ENCODE measurements at places on chromosomes 2 and 18.

- no peaks in the 10 kb centered on the region for H3K27me3 ChIP-seq
- no peak overlapping the region for H3K27ac ChIP-seq
- peaks cover 10% of the 10 kb centered on the region for H3K4me1 ChIP-seq
- no peak for DNase-seq
These were observed 42.1 kb downstream of the RRM2 start for GRCh38 chr2:10164601-10165000.

DNA sequence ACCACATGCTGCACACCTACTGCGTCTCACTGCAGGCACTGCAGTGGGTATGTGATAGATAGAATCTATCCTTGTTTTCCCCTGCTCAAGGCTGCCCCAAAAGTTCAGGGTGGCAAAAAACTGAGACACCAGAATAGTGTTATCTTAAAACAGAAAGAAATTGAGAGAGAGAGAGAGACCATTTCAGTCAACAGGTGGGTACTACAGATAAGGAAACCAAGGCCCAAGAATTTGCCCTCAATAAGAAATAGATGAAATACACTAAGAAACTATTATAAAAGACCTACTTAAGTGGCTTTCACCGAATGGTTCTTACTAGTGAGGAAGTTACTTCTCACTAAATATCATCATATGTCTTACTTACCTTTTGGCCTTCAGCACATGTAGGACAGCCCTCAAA is 27.9 kb downstream of the EPG5 start:
- peaks cover 53% of the 10 kb centered on the region for H3K36me3 ChIP-seq
- H3K27me3 ChIP-seq: no peaks in the 10 kb centered on the region
- H3K4me1 ChIP-seq: peaks cover 11% of the 10 kb centered on the region
- no peak for DNase-seq

- H3K36me3 ChIP-seq: peaks cover 28% of the 10 kb centered on the region
- no peak overlapping the region for H3K4me3 ChIP-seq
- H3K27ac ChIP-seq: no peak overlapping the region
These were observed 59.8 kb downstream of the NDUFA10 start for GRCh38 chr2:239965318-239965717.

DNA sequence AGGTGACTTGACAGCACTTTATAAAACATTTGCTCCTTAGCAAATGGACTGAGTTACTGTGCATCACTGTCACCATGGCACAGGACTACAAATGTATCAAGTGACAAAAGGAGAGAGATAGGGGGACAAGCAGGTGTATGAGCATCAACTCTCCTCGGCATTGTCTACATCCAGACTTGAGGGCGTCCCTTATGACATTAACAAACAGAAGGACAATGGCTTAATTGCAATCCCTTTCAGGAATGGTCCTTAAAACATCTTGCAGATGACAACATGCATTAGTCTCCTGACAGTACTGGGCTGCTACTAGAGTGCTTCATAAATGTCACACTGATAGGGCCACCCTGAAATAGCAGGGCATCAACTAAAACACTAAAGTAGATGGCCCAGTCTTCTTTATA is 198.8 kb downstream of the PDE1A start:
- no peak for DNase-seq
- no peaks in the 10 kb centered on the region for H3K36me3 ChIP-seq
- H3K4me3 ChIP-seq: no peak overlapping the region
- H3K4me1 ChIP-seq: no peaks in the 10 kb centered on the region
- no peaks in the 10 kb centered on the region for H3K27me3 ChIP-seq

- no peak for DNase-seq
- no peaks in the 10 kb centered on the region for H3K36me3 ChIP-seq
- peaks cover 28% of the 10 kb centered on the region for H3K27me3 ChIP-seq
- no peak overlapping the region for H3K4me3 ChIP-seq
- H3K27ac ChIP-seq: no peak overlapping the region
These were observed 209.5 kb downstream of the LPIN1 start for GRCh38 chr2:11955884-11956291.

- no peaks in the 10 kb centered on the region for H3K36me3 ChIP-seq
- no peak overlapping the region for H3K4me3 ChIP-seq
These were observed 44.5 kb downstream of the PKDCC start for GRCh38 chr2:42092084-42092996.

DNA sequence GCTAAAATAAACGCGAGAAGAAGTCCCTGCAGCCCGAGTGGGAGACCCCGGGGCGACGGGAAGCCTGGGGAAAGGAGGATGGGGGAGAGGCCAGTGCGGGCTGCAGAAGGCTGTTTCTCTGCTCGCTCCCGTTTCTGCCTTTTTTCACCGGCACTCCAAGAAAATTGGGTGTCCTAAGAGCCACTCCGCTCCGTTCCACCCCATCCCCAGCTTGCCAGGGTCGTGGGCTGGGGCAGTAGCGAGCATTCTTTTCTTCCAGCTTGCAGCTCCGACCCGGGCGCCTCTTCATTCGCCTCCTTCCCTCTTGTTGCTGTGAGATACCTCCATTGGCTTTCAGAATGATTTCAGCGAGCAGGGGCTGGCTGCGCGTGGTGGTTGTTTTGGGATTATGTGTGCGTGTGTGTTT is 1.1 kb downstream of the HOXD3 start:
- H3K27me3 ChIP-seq: peaks cover 84% of the 10 kb centered on the region
- no peak overlapping the region for H3K4me3 ChIP-seq
- H3K36me3 ChIP-seq: peaks cover 2% of the 10 kb centered on the region
- DNase-seq: no peak
- no peaks in the 10 kb centered on the region for H3K4me1 ChIP-seq
- H3K27ac ChIP-seq: peak overlapping the region; percentile 52

GRCh38 chr18:48367557-48367956 is 41.6 kb downstream of the ZBTB7C start:
- no peaks in the 10 kb centered on the region for H3K4me1 ChIP-seq
- H3K4me3 ChIP-seq: no peak overlapping the region
- no peak overlapping the region for H3K27ac ChIP-seq
- no peaks in the 10 kb centered on the region for H3K36me3 ChIP-seq

DNA sequence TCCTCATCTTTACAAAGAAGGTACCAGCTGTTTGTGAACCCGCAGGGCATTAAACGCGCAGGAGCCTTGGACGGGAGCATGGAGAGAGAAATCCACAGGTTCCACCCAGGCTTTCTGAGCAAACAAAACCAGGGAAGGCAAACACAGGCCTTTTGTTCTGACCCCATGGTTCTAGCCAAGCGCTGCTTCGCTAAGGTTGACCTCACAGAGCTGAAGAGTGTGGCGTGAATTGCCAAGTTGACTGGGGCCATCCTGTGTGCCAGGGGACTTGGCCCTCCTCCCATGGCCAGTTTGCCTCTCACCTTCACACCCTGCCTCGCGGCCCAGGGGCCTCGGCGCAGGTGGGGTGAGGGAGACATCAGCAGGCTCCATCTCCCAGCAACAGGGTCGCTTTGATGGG is 74.1 kb downstream of the VAPA start:
- no peak overlapping the region for H3K4me3 ChIP-seq
- H3K4me1 ChIP-seq: no peaks in the 10 kb centered on the region
- H3K27me3 ChIP-seq: peaks cover 4% of the 10 kb centered on the region
- no peak for DNase-seq
- H3K27ac ChIP-seq: no peak overlapping the region
- H3K36me3 ChIP-seq: no peaks in the 10 kb centered on the region

GRCh38 chr2:64594226-64594989 is 59.3 kb downstream of the SERTAD2 start:
- no peak for DNase-seq
- H3K36me3 ChIP-seq: peaks cover 23% of the 10 kb centered on the region
- no peaks in the 10 kb centered on the region for H3K27me3 ChIP-seq
- H3K4me3 ChIP-seq: no peak overlapping the region
- peaks cover 3% of the 10 kb centered on the region for H3K4me1 ChIP-seq
